ENCODE measurements at places on chromosomes 2 and 18.

GRCh38 chr18:35868915-35869314 lies 103.6 kb upstream of the RMP24 start:
- DNase-seq = no peak

- no peak for DNase-seq
Measured at GRCh38 chr2:127562936-127563335, 27.5 kb downstream of the MYO7B start.

GRCh38 chr2:14654835-14655282 lies 22.3 kb downstream of the LRATD1 start:
- no peak for DNase-seq

DNA sequence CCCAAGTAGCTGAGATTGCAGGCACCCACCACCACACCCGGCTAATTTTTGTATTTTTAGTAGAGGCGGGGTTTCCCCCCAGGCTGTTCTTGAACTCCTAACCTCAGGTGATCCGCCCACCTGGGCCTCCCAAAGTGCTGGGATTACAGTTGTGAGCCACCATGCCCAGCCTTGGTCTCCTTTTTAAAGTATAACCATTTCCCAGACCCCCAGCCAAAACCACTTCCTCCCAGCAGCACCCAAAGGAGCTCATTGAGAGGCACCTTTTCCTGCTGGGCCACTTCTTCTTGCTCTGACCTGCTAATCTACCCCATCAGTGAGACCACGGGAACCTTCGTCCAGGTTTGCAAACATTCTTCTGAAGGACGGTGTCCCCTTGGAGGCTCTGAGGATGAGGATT lies 69.9 kb downstream of the INPP5D start:
- no peak for DNase-seq

DNA sequence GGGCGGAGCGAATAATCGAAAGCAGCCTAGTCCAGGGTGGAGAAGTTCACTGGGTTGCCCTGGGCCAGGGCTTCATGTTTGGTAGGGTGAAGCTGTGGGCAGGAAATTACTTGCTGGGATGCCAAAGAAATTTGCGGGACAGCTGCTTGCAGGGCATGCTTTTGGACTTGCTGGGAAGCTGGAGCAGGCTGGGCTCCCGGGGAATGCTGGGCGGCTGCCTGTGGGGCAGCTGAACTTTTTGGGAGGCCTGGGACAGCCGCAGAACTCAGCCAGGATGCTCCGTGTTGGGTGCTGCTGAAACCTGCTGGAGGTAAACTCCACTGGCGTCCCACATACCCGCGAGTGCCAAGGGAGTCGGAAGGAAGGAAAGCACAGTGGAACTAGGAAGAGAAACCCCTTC lies 31.9 kb downstream of the ASB1 start:
- DNase-seq = no peak

DNA sequence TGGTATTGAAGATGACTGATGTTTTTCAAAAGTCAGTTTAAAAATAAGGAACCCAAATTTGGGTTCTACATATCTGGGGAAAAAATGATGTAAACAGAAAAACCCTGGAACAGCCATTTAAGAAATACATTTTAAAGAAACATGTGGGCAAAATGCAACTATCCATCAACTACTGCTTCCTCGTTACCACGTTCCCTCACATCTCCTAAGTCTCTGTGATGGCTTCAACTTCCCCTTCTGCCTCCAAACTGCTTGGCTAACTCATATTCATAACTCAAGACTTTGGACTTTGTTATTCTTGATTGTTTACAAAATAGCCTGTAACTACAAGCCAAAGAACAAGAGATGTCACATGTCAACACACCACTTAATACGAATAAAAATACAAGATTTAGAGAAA lies 116.3 kb downstream of the DYM start:
- DNase-seq = no peak

GRCh38 chr2:18046558-18047212 lies 168.2 kb downstream of the KCNS3 start:
- no peak for DNase-seq
